Activated CD4-positive, CD25-positive, alpha-beta regulatory T cell (primary cell): ENCODE measurements at places on chromosomes 3 and 15.

DNA sequence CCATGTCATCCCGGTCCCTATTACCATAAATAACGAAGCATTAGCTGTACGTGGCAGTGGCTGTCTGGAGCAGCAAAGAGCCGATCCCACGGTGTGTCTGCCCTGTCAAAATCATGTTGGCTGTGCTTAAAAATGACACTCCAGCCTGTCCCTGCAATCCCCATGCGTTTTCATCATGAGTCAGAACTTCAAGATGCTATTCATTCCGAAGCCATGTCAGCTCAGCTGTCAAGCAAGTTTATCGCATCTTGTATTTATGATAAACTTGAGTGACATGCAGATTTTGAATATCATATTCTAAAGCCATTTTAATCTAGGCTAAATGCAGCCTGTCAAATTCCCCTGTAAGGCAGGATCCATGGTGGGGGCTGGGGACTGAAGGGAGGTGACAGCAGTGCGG, 152.4 kb downstream of the TJP1 start:
- no peak for DNase-seq

- DNase-seq: no peak
Observed at GRCh38 chr3:9266716-9267115, 17.3 kb upstream of the SRGAP3 start.

- no peak for DNase-seq
Observed at GRCh38 chr3:56681984-56682461, 1.0 kb downstream of the TASOR start.

DNA sequence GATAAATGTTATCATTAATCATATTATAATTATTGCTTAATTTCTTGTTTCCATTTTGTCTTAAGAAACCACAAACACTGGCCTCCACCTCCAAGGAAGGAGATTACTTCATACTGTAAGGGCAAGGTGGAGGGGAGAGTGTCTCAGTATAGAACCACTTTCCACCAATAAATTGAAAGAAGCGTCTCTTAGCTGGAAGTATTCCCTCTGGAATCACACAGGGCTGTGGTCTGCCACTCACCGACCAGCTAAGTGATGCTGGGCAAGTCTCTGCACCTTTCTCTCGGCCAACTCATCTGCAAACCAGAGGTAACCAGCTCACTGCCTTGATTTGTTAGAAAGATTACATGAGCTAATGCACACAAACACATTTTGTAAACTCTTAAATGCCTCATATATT, 63.1 kb downstream of the EIF4E3 start:
- no peak for DNase-seq

GRCh38 chr3:61439122-61439458, 122.3 kb upstream of the PTPRG start:
- no peak for DNase-seq

DNA sequence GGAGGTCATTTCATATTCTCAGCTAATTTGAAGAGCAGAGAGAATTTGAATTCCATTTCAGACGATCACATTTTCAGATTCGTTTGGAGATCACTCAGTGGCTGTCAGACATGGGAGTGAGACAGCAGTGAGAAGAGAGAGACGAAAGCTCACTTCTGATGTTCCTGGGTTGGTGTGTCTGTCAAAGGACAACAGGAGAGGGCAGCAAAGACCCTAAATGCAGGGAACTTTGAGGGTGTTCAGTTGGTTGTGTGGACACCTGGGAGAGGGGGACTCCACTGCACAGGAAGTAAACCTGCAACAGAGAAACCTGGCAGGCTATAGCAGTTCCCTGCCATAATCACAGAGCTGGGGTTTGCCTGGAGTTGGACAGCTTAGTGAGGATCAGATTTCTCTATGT, 675.1 kb downstream of the SQOR start:
- DNase-seq: no peak

DNA sequence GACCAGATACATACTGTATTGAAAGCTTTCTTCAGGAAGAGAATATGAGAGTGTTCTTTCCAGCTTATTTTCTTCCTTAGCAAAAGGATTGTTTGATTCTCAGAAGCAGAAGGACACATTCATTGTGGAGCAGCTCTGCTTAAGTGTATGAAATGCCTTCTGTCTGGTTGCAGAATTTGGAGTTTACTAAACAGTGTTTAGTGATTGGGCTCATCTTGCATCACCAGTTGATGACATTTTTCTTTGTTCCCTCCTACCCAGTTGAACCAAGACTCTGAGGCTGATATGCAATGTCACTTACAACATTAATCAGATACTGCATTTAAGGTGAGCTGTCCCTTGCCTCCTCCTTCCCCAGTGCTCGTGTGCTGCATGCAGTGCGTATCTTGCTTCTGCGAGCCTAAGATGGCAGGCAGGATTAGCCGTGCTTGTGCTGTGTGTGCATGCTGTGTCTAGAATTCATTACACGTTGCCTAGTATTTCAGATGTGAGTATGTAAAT, 18.4 kb downstream of the ZBTB38 start:
- no peak for DNase-seq

DNA sequence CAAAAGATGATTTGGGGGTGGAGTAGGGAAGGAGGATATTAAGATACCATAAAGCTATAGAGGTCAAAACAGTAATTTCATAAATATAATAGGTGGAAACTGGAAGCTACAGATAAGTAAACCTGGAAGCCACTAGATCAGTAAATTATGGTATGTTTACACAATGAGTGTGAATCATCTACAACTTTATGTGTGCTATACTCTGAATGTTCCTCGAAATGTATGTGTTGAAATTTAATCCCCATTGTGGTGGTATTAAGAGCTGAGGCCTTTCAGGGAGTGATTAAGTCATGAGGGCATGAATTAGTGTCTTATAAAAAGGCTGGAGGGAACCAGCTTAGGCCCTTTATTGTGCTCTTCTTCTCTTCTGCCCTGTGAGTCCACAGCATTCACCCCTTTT, 25.2 kb downstream of the EOMES start:
- no peak for DNase-seq

GRCh38 chr3:9727041-9727595, 4.4 kb upstream of the BRPF1 start:
- DNase-seq: peak; percentile 35

DNA sequence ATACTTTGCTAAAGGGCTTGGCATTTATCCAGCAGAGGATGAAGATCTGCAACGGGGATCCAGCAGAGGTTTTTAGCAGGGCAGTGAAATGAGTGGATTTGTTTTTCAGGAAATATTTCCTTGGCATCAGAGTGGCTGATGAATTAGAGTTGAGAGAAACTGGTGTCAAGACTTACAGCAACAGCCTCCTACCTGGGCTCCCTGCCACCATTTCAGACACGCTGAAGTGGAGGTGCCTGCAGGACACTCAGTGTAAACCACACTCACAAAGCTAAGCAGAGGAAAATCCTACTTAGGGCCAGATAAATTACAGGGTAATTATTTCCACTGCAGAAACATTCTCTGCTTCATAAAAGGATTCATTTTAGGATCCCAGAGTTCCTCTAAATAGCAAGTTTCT, 519.7 kb downstream of the FGF12 start:
- no peak for DNase-seq

DNA sequence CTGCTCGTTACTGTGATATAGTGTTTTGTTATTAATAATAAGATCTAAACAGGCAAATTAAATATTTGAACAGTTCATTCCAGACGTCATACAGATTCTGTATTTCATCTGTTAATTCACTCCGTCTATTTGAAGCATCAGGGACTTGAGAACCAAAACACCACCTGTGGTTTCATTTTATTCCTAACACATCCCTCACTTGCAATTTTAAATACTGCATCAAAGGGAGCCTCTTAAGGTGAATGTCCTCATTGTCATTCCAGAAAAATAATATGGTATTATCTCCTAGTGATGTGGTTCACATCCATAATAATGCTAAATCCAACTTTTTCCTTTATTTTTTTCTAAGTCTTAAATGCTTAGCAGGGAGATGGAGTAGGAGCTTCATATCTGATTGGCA, 1390.9 kb upstream of the CADM2 start:
- no peak for DNase-seq

- no peak for DNase-seq
Observed at GRCh38 chr3:114552527-114552812, 258.6 kb downstream of the TIGIT start.

GRCh38 chr3:59867185-59868002, 817.6 kb upstream of the CFAP20DC start:
- no peak for DNase-seq

GRCh38 chr3:100753846-100754245, 44.6 kb downstream of the TFG start:
- no peak for DNase-seq

GRCh38 chr15:58393241-58393662, 38.5 kb upstream of the LIPC start:
- DNase-seq: no peak

GRCh38 chr3:190337301-190337700, 15.1 kb upstream of the CLDN1 start:
- DNase-seq: no peak

- peak; percentile 4 for DNase-seq
Observed at GRCh38 chr3:172107403-172107802, 68.0 kb downstream of the FNDC3B start.

GRCh38 chr3:197375001-197375441, 76.6 kb upstream of the DLG1 start:
- DNase-seq: no peak

GRCh38 chr3:82423268-82424030, 662.0 kb upstream of the GBE1 start:
- no peak for DNase-seq

DNA sequence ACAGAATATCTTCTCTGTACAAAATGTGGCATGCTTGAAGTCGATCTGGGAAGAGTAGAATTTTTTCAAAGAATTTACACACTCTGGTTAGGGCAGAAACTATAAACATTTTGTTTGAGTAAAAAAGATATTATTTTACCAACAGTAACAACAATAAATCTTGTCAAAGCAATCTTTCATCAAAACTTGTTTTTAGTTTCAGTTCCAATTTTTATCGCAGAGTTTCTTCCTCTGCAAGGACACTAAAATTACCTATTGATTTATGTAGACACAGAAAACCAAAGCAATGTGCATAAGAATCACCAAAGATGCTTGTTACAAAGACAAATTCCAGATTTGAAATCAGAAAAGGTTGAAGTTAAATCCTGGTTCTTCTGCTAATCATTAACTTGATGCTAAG, 61.9 kb downstream of the CGGBP1 start:
- no peak for DNase-seq

DNA sequence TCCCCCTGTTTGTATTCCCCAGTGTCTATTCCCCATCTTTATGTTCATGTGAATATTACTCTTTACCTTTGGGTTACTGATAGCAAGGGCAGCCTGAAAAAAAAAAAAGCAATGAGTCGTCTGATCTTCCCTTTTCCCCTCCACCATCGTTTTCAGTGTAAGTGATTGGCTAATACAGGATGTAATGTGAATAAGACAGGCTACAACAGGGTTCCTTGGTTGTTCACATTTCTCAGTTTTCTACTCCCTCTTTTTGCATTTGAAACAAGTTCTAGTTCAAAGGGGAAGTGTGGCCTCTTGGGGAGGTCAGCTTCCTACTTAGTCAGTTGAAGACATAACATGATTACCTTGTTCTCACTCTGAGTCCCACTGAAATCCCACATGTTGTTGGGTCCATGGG, 278.0 kb upstream of the TRIM42 start:
- no peak for DNase-seq

DNA sequence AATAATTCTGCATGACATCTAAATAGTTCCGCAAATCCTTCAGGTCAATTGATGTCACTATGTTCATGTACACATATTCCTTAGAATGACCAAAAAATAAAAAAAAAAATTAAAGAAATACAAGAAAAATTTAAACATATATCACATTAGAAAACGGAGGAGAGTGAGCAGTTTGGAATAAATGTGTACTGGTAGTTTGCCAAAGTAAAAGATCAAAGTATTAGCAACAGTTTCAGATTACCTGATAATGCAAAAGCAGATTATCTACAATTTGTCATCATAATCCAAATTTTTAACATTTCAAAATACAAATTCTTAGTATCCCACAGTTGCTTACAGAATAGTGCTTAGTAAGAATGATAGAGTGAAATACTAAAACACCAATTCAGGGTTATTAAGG, 1.9 kb downstream of the DLG1 start:
- no peak for DNase-seq

GRCh38 chr15:33846142-33846541, 122.2 kb upstream of the CHRM5 start:
- no peak for DNase-seq

GRCh38 chr15:62105266-62105665, 38.5 kb downstream of the C2CD4A start:
- no peak for DNase-seq

DNA sequence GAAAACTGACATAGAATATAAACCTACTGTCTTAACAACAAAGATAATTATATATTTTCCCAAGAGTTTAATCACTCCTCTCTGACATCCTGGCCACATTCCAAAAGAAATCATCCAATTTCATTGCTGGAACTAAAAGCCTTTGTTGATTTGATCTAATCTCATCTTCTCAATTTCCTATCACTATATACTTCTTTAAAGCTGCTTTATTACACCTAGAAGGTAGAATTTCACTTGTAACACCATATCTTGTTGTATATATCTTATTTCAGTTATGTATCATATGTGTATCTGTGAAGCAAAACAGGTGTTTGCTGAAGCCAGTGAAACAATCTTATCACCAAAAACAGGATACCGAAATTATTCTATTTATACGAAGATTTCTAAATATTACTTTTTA, 740.2 kb downstream of the ROBO1 start:
- no peak for DNase-seq

DNA sequence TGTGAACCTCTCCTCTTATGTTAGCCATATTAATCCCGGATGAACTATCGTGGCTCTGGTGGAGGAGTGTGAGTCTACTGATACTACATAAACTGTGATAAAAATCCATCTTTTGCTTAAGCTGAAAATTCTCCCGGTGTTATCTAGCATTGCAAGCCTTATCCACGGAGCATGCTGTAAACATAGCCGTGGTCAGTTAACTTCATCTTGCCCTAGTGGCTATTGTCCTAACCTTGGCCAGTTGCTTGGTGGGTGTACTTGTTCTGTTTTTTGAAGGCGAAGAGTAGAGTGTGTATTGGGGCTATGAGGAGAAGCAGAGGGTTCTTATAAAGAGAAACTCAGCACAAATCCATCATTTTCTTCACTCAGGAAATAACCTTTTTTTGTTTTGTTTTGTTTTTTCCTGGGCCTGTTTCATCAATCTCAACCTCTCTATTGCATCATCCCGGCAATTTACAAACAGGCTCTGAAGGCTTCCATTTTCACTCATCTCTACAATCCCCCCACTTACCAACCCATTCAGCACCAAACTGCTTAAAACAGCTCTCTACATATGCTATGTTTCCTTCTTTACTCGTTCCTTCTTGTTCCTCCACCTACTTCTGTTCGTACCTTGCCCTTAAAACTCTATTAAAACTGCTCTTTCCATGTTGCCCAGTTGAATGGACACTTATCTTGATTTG, 135.5 kb upstream of the PTX3 start:
- DNase-seq: no peak

DNA sequence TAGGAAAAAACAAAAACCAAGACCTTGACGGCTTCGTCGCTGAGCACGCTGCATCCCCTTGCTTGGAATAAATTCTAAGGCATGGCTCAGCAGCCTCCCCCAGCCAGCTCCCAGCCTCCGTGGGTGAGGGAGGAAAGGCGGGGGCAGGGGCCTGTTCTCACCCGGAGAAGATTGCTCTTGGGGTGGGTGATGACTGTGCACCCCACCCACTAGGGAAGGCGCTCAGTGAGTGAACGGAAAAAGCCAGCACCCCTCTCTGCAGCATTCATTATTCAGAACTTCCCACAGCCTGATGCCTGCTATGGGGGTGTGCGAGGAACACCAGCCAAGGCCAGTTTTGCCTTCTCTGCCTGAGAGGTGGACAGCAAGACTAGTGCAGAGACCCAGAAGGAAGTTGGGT, 19.3 kb upstream of the NTRK3 start:
- DNase-seq: no peak

GRCh38 chr3:178522200-178523052, 13.8 kb upstream of the KCNMB2 start:
- DNase-seq: no peak
